ENCODE measurements at places on chromosomes 7 and 10.

- peak; percentile 5 for DNase-seq
Measured at GRCh38 chr10:84665883-84666463, 337.6 kb downstream of the CCSER2 start.

- DNase-seq, result no peak
Measured at GRCh38 chr10:77190291-77190690, 447.3 kb downstream of the KCNMA1 start.

GRCh38 chr10:5568984-5569383 is 44.2 kb downstream of the CALML3 start:
- DNase-seq, result no peak

DNA sequence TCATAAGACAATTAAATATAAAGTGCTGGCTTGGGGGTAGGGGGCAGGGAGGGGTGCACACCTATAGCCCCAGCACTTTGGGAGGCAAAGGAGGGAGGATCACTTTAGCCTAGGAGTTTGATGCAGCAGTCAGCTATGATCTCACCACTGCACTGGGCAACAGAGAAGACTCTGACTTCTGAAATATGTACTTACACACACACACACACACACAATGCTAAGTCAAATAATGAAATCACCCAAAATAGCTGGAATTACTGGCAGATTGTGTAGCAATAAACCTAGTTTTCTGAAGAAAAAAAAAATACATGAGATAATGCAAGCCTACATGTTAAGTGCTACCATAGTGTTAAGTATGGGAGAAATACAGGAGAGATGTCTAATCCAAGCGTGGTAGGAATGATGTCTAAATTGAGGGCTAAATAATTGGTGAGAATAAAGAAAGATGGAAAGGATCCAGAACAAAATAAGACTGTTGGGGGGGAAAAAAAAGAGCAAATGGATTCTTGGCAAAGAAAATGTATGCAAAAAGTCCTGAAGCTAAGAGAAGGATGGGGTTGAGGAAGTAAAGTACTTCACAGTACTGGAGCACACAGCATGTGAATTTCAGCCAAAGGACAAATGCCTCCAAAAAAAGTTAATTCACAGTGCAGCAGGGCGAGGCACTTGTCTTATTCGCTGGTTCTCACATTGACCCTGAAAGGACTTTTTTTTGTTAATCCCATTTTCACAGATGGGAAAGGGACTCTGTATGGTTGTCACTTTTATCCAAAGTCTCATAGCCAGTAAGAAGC is 73.9 kb downstream of the IGF2BP3 start:
- DNase-seq, result no peak

DNA sequence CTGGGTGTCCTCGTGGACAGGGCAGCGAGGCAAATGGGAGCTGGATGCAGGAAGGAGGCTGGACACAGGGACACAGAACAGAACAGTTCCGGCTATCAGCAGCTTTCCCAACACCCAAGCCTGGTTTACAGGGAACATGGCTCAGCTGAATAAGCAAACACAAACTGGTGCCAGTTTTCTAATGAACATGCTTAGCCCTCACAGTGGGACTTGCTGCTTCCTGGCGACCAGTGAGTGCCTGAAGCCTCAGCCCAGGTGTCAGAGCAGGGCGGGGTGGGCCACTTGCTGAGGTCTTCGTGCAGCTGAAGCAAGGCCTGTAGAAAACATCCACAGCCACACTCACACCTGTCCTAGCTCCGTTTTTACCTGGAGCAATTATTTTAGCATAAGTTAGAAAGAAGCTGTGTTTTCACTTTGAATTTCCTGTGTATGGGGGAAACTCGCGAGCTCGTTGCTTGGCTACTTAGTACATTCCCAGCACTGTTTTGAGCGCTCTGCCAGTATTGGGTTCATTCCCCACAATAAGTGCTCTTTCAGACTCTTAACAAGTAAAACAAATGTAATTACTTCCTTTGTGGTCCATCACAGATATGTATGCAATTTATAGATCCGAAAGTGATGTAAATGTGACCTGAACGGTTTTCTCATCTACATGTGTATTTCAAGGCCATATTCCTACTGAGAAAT is 261.2 kb upstream of the SHH start:
- no peak for DNase-seq

DNA sequence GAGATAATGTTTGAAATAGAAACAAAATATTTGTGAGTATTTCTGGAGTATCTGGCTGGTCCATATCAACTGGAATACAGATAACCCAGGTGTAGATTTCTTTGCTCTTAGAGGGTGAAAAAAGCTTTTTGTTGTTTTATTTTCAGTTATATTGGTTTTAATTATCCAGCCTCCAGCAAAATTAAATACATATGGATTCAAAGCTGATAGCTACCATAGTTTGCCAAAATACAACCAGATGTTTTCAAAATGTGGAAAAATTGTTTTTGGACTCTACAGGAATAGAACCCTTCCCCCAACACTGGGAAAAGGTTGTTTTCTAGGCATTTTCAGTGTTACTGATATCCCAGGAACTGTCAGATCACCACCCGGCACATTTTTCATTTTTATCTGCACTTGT is 30.1 kb downstream of the LRRC17 start:
- DNase-seq, result no peak

- peak; percentile 72 for DNase-seq
Measured at GRCh38 chr10:124291001-124291701, 127.6 kb downstream of the OAT start.

DNA sequence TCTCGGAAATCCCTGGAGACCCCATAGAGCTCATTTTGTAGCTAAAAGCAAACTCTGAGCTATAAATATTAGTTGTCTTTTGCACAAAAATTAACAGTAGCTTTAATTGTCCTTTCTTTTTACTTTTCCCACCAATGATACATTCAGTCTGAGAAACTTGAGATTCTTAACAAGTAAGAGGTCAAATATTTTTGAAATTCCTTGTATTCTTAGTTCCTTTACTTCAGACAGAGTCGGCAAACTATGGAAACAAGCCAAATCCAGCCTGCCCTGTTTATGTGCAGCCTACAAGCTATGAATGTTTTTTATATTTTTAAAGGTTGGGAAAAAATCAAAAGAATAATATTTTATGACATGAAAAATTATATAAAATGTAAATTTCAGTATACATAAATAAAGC is 146.6 kb downstream of the CTNNA3 start:
- no peak for DNase-seq

DNA sequence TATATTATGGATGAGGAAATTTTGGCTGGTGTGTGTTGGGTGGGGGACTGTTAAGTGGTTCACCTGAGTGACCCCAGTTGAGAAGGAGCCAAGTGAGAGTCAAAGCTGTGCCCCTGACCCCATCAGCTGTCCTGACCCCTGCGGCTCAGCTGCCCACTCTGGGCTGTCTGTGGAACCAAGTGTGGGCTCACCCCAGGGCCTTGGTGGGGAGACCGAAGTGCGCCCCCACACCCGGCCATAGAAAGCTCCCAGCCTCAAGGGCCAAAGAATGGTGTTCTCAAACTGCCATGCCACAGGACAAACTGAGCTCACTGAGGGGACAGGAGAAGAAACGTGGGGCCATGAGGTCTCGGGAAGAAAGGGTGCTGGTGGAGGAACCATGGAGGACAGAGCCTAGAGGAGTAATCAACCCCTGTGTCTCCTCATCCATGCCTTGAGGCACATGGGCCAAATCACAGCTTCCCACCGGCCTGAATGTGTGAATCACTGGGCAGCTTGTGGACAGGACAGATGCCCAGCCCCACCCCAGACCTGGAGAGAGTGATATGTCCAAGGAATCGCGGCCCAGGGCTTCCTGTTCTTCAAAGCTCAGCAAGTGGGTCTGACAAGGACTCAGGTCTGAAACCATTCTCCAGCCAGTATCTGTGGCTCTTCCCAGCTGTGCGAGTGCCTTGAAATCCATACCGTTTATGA is 86.2 kb upstream of the CACUL1 start:
- DNase-seq, result no peak

GRCh38 chr7:28292834-28293526 is 112.4 kb upstream of the JAZF1 start:
- DNase-seq, result no peak

- DNase-seq, result no peak
Measured at GRCh38 chr10:17231788-17232187, 3.7 kb downstream of the VIM start.

DNA sequence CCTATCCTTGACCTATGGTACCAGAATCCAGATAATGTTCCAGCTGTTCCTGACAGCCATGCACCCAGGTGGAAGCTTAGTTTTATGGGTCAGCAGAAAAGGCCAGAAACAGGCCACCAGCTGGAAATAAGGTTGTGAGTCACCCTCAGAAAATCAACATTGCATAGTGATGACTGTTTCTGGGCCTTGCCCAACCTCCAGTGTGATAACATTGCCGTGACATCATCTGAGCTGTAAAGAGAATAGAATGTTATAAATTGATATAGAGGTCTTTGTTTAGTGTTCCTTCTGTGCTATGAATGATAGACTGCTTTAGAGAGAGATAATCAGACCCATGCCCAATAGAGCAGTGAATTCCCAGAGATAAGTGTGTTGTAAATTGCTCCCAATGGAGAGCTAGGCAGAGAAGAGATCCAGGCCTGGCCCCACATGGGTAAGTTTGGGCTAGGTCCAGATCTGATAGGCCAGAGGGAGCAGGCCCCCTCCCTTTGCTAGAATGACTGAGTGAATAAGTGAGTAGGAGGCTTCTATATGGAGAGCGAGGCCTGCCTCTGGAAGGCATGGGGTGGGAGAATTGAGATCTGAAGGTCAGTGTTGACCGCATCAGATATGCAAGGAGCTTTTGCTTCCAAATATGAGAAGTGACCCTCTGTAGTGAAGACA is 14.2 kb upstream of the HPS1 start:
- no peak for DNase-seq

DNA sequence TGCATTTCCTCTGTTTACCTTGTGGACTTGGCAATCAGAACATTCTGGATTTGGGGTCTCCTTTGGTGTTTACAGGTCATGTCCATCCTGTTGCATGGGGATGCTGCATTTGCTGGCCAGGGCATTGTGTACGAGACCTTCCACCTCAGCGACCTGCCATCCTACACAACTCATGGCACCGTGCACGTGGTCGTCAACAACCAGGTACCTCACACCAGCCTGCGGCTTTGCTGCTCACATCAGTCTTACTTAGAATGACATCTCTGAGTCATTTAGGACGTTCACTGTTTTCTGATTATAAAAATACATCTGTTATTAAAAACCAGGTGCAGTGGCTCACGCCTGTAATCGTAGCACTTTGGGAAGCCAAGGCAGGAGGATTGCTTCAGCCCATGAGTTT is 67.0 kb upstream of the ZMIZ2 start:
- DNase-seq, result no peak

DNA sequence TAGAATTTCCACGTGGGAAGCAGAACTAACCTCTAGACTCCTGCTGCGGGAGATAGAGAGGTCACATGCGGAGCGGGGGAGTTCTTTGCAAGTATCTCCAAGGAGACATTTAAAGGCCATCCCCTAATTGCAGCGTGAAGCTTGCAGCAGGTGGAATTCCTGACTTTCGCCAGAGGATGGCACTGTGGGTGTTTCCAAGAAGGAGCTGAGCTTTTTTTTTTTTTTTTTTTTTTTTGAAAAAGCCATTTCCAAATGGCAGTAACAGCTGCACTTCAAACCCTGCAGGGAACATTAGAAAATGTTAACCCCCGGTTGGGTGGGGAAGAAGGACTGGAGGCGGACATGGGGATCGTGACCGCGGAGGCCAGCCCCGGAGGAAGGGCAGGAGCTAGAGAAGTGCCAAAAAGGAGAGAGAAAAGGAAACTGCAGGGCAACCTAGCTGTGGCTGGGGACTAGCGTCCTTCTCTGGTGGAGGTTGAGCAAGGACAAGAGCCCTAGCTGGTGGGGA is 487.7 kb downstream of the TYW1 start:
- peak; percentile 21 for DNase-seq

DNA sequence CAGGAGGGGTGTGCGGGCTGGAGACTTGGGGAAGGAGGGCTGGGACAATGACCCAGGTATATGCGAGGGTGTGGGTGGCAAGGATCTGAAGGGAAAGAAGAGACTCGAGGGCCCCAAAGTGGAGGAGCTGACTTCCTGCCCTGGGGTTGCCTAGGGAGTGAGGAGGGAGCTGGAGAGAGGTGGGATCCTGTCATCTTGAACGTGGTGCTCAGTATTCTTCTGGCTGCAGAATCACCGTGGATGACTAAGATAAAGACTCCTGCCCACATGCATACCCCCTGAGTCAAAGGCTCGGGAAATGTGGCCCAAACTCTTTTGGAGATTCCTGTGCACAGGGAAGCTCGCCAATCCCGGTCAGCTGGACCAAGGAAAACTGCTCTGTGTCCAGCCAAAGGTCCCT is 31.2 kb downstream of the COL17A1 start:
- DNase-seq, result no peak

DNA sequence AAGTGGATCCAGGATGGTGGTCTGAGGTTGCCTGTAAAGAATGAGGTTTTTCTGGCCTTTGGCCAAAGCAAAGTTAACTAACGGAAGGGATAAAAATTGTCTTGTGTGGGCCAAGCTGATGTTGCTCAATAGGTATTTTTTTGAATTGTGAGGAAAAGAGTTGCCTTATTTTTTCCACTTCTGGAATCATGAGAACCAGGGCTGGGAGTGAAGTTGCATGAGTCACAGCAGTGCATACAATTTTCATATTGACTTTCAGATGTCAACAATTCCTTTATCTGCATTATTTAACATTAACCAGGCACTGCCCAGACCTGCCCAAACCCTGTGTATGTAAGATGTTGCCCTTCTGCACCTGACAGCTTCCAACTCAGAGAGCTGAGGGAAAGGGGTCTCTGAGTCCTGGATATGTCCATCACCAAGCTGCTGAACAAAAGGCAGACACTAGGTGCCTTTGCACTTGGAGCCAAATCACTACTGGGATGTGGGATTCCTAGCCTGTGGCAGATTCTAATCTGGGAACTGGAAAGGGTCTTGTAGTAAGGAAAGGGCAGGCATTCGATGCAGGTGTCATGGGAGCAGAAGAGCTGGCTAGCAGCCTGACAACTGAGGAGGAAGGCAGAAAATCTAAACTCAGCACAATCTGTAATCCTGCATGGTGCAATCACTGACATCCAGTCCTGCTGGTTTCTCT is 52.3 kb upstream of the SLC35B4 start:
- DNase-seq, result no peak

GRCh38 chr7:31835471-31835870 is 148.5 kb downstream of the PPP1R17 start:
- DNase-seq, result no peak

GRCh38 chr7:109930049-109930448 is 1160.9 kb upstream of the LRRN3 start:
- no peak for DNase-seq

- no peak for DNase-seq
Measured at GRCh38 chr7:141071260-141071854, 2.5 kb upstream of the TMEM178B start.

GRCh38 chr7:150325110-150325611 is 1.8 kb upstream of the ACTR3C start:
- peak; percentile 62 for DNase-seq

- no peak for DNase-seq
Measured at GRCh38 chr7:13217768-13218167, 530.3 kb downstream of the ARL4A start.

DNA sequence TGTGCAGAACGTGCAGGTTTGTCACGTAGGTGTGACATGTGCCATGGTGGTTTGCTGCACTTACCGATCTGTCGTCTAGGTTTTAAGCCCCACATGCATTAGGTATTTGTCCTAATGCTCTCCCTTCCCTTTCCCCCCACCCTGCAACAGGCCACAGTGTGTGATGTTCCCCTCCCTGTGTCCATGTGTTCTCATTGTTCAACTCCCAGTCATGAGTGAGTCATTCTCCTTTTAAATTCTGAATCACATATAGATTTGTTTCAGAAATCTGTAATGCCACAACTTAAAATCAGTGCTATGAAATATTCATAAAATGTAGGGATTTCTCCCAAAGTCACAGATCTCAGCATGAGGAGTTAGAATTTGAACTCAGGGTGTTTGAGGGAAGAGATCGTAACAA is 552.5 kb upstream of the MBL2 start:
- DNase-seq, result no peak
